Bronchus fibroblast of lung (primary cell): ENCODE measurements at places on chromosomes 13 and 19. TPM values are rescaled to one million over a fixed set of nuclear protein-coding genes. Genes with fewer than 3 reads are reported as not detected.

The TM9SF2 gene
- total RNA-seq: 64.2 and 75.3 TPM in 2 replicates

The ZNF534 gene
- not detected in 2 replicates for total RNA-seq

The SLC17A7 gene
- total RNA-seq: not detected in 2 replicates

The KLK14 gene
- not detected in 2 replicates for total RNA-seq

The ZNF345 gene
- 0.59 and 2.0 TPM in 2 replicates for total RNA-seq

The ZNF491 gene
- total RNA-seq: 0.74 and 1.0 TPM in 2 replicates

The MARCHF2 gene
- total RNA-seq: 34.5 and 47.1 TPM in 2 replicates

The ANGPTL8 gene
- not detected in 2 replicates for total RNA-seq

The ZNF709 gene
- 1.2 and 1.8 TPM in 2 replicates for total RNA-seq

The IL4I1 gene
- total RNA-seq: 0.17 and 0.30 TPM in 2 replicates

The CASP14 gene
- not detected in 2 replicates for total RNA-seq

The DAND5 gene
- total RNA-seq: not detected in 2 replicates

The TNFSF9 gene
- 0.67 and 0.74 TPM in 2 replicates for total RNA-seq

The FCER2 gene
- total RNA-seq: not detected in 2 replicates

The BEST2 gene
- total RNA-seq: not detected in 2 replicates

The LPAR6 gene
- 2.7 and 4.5 TPM in 2 replicates for total RNA-seq

The FKBP8 gene
- 217 and 236 TPM in 2 replicates for total RNA-seq

The ZNF221 gene
- 1.9 and 3.0 TPM in 2 replicates for total RNA-seq

The PBX4 gene
- 1.2 and 3.2 TPM in 2 replicates for total RNA-seq
